Stimulated activated CD8-positive, alpha-beta memory T cell treated with anti-CD3 and anti-CD28 coated beads, Interleukin-4, amount 100 ng/mL, for 24 hours (primary cell): ENCODE measurements at places on chromosomes 12 and 14.

- no peak for DNase-seq
These were observed 13.9 kb upstream of the CLEC4E start for GRCh38 chr12:8554451-8555195.

DNA sequence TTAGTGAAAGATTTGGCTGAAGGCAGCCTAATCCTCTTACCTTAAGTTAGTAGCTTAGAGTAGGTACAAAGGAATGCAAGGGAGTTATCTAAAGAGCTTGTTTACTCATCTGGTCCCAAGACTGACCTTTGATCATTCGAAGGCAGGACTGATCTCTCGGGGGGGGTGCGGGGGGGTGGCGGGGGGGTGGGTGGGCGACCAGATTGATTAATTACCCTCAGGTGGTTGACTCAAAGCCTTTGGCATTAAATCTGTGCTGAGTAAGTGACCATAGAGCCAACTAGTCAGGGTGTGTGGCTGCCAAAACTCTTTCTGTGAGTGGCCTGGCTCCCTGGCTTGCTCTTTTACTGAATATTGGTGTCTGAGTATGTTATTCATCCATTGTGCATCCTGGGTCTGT is 731.9 kb upstream of the FBXO33 start:
- DNase-seq = no peak

GRCh38 chr14:47619392-47619791 is 56.0 kb downstream of the MDGA2 start:
- no peak for DNase-seq

- no peak for DNase-seq
These were observed 27.9 kb upstream of the EID3 start for GRCh38 chr12:104275689-104276088.

- DNase-seq = no peak
These were observed 47.1 kb upstream of the STON2 start for GRCh38 chr14:81447021-81447764.

- DNase-seq = no peak
These were observed 966.1 kb downstream of the FSCB start for GRCh38 chr14:43540948-43541347.

DNA sequence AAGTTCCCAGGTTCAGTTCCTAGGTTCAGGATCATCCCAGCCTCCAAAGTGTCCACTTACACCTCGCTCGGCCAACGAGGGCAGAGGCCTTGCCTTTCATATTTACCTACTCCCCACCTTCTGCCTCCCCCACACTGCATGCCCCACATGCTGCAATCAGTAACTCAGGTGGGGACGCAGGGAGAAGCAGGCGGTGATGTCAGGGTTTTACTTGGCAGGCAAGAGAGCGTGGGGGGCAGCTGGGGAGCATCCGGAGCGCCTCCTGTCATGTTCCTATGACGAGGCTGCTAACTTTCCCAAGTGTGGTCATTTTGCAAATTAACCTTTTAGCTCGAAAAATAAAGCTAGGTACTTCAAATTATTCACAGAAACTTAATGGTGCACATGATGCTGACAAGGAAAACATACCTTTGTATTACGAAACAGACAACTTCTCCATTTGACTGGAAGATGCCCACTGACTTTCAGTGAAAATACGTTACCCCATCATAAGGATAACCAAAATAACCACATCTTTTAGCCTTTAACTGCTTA is 53.8 kb downstream of the SETD3 start:
- DNase-seq = no peak

GRCh38 chr12:82436354-82436753 is 78.0 kb downstream of the METTL25 start:
- no peak for DNase-seq

DNA sequence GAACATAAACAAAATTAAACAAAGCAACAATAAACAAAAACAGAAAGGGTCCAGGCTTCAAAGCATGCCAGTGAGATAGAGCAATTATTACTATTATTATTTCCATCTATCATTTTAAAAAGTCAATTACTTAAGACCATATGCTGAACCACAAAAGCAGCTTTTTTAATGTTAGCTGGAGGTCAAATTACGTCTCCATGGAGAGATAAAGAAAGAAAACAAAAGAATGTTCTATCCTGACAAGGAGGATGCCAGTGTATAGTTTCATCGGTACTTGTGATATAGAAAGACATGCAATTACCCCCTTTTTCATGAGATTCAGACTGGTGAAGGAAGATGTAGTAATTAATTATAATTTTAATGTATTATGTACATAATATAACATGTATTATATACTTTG is 81.6 kb upstream of the DCN start:
- no peak for DNase-seq

DNA sequence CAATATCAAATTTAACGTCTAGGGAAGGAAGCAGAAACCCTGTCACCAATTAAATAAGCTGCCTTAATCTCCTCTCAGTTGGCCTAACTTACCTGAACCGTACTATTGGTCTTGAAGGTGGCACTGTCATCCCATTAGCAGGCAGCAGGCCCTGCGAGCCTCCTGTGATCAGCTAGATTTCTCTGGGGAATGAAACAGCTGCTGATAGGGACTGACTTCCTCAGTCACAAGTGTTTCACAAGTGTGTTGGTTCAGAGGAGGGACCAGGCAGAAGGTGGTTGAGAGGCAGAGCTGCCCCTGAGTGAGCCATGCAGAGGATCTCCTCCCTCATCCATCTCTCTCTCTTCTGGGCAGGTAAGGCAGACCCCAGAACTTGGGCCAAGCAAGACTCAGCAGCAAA is 166.8 kb downstream of the DAD1 start:
- DNase-seq = no peak

- no peak for DNase-seq
These were observed 272.0 kb upstream of the DIO3 start for GRCh38 chr14:101289230-101289690.

- no peak for DNase-seq
These were observed 6.9 kb downstream of the FLRT2 start for GRCh38 chr14:85536833-85537190.

GRCh38 chr12:129195081-129195480 is 341.8 kb downstream of the GLT1D1 start:
- no peak for DNase-seq
